ENCODE measurements at places on chromosomes 12 and 14.

- no peak for DNase-seq
Measured at GRCh38 chr12:53186745-53187144, 6.0 kb upstream of the CSAD start.

DNA sequence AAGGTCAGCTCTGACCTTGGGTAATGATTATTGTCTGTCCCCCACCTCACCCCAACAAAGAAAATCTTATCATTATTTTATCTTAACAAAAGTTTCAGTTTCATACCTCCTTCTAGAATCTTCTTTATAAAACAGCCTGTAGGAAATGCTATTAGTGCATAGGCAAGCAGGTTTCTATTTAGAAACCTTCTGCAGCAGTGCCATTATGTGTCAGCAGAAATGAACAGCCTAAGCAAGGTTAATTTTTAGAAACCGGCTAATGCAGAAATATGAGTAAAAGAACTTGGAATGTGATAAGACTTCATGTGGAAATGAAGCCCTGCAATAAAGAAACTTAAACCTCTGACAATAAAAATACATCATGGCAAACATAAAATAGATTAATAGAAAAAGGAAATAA is 814.4 kb downstream of the FSCB start:
- no peak for DNase-seq

DNA sequence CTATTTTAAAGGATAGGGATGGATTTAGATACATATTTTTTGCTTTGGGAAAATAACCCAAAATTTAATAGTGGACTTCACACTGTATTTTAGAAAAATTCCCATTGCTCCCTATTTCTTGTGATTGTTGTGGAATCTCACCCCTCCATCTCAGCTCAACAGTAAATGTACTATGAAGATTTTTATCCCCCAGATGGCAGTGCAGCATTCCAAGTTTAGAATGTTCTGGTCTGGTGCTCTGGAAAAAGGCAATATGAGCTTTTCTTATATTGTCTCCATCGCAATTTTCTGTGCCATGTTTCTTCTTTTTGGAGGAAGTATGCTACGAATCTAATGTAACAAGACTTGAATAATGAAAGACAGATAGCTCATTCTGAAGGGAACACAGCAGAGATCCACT is 471.7 kb upstream of the SYT1 start:
- DNase-seq, result no peak

- DNase-seq, result no peak
Measured at GRCh38 chr12:3199551-3200031, 122.4 kb downstream of the TSPAN9 start.

DNA sequence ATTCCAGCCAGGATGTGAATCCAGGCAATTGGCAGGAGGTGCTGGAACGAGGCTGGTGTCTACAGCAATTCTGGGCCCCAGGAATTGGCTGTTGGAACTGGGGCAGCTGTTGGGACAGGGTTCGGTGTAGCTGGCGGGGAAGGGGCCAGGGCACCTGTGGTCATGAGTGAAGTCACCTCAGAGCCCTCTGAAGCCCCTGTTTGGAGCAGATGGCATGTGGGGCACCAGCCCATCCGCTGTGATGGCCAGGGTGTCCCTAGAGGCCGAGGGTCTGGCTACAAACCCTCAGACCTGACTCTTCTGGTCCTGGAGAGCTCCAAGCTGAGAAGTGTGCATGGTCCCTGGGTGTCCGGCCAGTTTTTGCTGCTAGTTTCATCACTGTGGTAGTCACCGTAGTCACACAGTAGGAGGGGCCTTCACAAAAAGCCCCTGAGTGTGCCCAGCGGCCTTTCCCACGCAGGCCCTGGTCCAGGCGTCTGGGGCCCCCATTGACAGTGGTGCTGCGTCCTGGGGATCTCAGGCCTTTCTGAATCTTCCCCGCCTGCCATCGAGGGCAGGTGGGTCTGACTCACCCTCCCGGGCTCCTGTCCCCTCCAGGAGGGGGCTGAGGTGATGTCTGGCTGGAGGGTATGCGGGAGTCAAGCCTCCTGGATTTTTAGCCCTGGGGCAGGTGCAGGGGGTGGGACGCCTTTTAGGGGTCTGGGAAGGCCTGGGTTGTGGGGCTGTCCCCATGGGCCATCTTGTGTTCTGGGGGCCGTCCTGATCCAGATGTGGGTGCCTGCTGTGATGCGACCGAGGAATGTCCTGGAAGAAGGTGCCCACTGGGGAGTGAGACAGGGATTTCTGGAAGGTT is 368.0 kb downstream of the TMEM121 start:
- DNase-seq, result no peak

DNA sequence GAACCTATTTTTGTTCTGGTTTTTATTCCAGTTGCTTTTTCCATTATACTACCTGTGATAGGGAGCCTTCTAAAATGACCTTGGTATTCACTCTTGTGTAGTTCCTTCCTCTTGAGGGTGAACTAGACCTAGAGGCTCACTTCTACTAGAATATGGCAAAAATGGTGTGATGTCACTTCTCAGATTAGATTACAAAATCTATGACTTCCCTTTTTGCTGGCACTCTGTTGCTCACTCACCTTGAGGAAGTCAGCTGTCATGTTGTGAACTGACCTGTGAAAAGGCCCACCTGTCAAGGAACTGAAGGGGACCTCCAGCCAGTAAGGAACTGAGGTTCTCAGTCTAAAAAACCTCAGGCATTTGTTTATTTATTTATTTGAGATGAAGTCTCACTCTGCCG is 5.7 kb downstream of the MIPOL1 start:
- no peak for DNase-seq

- DNase-seq, result no peak
Measured at GRCh38 chr12:58225203-58225877, 284.0 kb downstream of the ATP23 start.

DNA sequence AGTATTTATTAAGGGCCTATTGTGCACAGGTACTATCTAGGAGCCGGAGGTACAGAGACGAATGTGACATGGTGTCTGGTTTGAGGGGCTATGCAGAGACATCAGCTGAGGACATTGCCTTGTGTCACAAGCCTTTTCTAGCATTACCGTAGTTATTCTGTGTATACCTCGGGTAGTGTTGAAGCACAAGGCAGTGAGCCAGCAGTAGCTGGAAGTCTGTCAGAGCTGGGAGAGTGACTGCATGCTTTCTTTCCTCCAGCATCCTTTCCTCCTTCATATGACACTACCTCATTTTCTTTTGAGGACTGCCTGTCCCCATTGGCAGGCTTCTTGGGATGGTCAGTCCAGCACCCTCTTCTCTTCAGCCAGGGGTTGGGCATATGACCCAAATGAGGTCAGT is 77.0 kb downstream of the POLR3B start:
- DNase-seq, result no peak
